Panc1 (cell line): ENCODE measurements at places on chromosomes 12 and 14. TPM values are rescaled to one million over a fixed set of nuclear protein-coding genes. Genes with fewer than 3 reads are reported as not detected.

GPR132 gene
- total RNA-seq = 0.08 TPM

B3GNT4 gene
- 1.8 TPM for total RNA-seq

TAS2R7 gene
- total RNA-seq = not detected

KIF5A gene
- 3.0 TPM for total RNA-seq

CEP290 gene
- total RNA-seq = 14.6 TPM

RAD52 gene
- 15.8 TPM for total RNA-seq
